ENCODE measurements at places on chromosomes 2 and 18. TPM values are rescaled to one million over a fixed set of nuclear protein-coding genes. Genes with fewer than 3 reads are reported as not detected.
A peak's percentile ranks its signal among the peaks of the same experiment; 100 is the strongest.

TMEM150A gene
- total RNA-seq, result 18.1 TPM

SLC39A6 gene
- total RNA-seq, result 113 TPM

- no peak for DNase-seq
Observed at GRCh38 chr18:39259736-39260135, 1694.1 kb upstream of the CELF4 start.

- DNase-seq, result no peak
Observed at GRCh38 chr18:68992719-68993482, 195.0 kb downstream of the CCDC102B start.

DNA sequence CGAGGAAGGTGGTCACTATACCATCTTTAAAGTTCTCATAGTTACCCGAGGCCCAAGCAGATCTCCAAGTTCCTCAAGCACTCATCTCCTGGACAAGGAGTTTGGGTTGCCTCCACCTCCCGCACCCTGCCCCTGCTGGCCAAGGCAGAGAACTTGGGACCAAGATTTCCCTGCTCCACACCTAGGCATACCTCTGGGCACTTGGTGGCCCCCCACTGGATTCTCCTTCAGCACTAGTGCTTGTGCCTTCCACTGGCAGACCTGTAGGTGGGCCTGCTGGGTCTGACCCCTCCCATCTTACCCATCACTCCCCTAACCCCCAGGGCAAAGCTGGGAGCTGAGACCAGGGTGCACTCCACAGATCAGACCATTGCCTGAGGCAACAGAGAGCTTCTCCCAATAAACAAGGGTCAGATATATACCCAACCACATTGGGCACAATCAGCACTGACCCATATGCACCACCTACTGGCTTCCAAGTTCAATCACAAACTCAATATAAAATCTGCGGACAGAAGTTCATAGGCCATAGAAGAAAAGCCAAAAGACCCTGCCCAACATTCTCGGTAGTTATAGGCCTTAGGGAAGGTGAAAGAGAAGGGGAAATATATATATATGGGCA, 244.2 kb downstream of the EXOC6B start:
- DNase-seq, result no peak

GRCh38 chr2:231037731-231038482, 584 bp downstream of the C2orf72 start:
- peak; percentile 57 for DNase-seq

Data from glutamatergic neuron (in vitro differentiated cells).